ENCODE measurements at places on chromosomes 2 and 18.

DNA sequence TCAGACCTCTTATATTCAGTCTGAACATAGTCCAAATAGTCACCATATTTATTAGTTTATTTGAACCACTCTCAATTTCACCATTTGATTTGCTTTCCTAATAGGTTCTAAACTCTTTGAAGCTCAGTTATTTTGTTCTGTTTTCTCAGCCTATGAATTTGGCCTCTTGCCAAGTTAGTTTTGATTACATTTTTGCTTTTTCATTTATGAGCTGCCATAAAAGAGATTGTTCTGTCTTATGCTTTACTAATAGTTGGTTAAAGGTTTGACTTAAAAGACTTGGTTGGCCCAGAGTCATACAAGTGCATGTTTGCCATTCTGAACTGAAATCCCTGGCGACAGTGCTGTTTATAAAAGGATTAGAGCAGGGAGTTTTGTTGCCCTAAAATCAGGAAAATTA is 85.9 kb upstream of the RANBP2 start:
- peak; percentile 55 for DNase-seq

DNA sequence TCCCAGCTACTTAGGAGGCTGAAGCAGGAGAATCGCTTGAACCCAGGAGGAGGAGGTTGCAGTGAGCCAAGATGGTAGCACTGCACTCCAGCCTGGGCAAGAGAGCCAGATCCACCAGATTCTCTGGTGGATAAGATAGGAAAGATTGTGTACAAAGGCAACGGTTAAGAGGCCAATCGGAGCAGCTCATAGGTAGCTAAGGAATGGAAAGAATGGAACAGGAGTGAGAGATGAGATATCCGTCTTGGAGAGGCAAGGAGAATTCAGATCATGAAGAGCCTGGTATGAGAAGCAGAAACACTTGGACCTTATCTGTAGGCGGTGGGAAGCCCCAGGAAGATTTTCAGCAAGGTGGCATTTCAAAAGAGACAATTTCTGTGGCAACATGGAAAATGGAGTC is 27.1 kb downstream of the TTR start:
- no peak for DNase-seq

GRCh38 chr18:12904012-12904516 is 20.0 kb upstream of the PTPN2 start:
- no peak for DNase-seq

DNA sequence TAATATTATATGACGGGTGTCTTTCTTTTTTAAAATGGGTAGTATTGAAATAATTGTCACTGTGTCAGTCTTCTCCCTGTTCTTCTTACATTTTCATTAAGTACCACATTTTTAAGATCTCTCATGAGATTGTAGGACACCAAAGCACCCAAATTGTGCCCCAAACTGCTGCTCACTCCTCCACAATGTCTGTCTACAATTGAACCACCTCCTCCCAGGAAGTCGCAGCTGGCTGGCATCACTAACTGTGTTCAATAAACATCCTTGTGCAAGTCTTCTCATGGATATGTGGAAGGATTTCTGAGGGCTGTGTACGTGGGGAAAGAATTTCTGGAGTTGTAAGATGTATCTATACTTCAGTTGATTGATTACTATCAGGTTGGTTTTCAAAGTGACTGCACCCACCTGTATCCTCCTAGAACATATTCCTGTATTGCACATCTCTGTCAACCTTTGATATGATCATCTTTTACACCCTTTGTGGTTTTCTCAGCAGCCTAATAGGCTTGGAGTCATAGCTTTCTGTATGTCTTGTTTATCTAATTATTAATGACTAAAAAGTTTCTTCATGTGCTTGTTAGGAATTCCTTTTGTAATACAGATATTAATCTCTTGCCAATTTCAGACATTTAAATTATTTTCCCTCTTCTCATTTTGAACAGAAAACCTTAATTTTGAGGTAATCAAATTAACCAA is 774.9 kb downstream of the RNF144A start:
- DNase-seq: no peak

GRCh38 chr18:4544142-4544541 is 89.0 kb upstream of the DLGAP1 start:
- no peak for DNase-seq

DNA sequence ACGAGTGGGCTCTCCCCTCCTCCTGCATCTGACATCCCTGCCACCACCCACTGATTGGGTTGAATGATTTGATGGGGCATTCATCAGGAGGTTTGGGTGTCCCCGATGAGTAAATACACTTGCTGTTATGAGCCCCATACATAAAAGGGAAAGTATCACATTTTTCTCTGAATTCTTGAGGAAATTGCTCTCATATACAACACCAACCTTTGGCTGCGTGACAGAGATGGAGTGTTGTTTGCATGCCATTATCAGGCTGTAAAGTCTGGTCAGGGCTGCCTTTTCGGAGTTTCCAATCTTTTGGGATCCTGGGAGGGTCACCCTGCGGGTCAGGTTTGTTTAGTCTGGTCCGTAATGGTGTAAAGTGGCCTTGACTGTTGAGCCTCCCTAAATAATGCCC is 227.9 kb upstream of the SPRED2 start:
- no peak for DNase-seq

DNA sequence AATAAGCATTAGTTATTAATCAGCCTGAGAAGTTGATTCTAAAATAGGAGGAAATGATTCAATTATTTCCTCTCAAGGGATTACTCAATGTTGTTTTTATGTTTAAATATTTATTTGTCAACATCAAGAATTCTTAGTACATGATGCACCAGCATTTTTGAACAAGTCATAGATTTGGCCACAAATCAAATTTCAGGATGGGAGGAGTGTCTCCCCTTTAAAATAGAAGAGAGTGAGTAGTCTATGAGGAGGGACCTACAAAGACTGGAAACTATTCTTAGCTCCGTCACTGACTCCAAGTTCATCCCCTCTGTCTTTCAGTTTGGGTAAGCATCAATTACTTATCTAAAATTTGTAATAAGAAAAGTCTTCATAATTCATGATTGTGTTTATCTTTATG is 18.6 kb upstream of the IL18R1 start:
- DNase-seq: no peak

DNA sequence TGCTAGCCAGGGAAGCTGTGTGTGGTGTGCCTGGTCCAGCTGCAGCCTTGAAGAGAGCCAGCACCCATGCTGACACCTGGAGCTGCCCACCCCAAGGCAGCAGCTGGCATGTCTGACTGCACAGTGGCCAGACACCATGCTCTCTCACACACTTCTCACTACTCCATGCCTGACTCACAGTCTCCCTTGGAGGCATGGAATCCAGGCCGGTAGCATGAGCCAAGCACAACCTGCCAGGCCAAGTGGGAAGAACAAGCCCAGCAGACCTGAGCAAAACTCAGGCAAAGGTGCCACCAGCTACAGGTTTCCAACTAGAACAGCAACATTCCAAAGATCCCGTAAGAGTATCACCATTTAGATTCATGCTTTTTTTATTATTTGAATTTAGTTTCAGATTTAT is 625.3 kb upstream of the LRRTM4 start:
- no peak for DNase-seq

GRCh38 chr18:35467624-35468016 is 30.1 kb downstream of the INO80C start:
- DNase-seq: no peak

GRCh38 chr2:69642709-69643601 is 584 bp downstream of the AAK1 start:
- DNase-seq: no peak

DNA sequence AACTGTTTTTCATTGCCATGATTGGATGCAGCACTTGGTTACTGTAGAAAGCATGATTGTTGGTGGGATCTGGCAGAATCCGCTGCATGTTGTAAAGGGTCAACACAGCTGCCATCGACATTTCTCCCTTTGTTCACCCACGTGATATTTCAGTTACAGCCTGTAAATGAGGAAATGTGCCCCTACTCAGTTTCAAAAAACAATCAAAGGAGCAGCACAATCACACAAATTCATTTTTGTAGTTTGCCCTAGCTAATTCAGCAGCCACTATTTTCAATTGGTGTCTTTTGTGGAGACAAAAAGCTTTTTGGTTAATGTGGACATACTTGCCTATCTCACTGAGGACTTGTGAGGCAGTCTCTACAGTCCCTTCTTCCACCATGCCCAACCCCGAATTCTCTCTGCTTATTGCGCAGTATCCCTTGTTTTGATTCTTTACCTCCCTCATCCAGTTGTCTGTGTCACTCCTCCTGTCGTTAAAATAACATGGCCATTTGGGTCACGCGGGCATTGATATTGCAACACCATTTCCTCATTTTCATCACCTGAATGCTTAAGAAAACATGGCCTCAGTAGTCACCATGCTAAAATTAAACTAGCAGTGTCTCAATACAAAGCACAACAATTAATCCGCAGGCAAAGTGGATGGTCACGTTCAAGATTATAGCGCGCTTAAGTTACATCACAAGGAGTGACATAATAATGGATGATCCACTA is 6.4 kb upstream of the PROC start:
- no peak for DNase-seq

GRCh38 chr2:24409700-24410556 is 49.6 kb upstream of the ITSN2 start:
- peak; percentile 39 for DNase-seq

GRCh38 chr2:38215993-38216392 is 140.0 kb upstream of the CYP1B1 start:
- peak; percentile 61 for DNase-seq

- DNase-seq: no peak
Measured at GRCh38 chr2:38619458-38620164, 16.9 kb upstream of the HNRNPLL start.

GRCh38 chr2:162220368-162220767 is 22.9 kb downstream of the FAP start:
- DNase-seq: no peak

GRCh38 chr2:176114120-176114929 is 2.3 kb upstream of the HOXD10 start:
- DNase-seq: no peak

DNA sequence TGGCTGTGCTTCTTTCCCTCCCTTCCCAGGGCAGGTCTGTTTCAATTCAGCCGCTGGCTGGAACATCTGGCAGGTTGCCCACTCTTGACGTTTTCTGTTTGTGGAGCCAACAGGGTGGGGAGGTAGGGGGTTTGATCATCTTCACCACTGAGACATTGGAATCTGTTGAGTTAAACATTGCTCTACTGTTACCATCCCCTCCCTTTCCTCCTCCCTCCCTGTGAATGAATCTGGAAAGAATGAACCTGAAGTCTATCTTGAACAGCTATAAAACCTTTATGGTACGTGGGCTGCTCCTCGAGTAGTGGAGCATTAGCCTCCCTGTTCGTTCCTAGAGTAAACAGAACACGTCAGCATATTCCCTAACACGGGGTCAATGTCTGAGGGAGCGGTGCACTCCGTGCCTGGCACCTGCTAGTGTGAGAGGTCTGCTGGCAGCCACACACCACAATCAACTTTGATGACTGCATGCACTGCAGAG is 249.9 kb upstream of the RBBP8 start:
- peak; percentile 6 for DNase-seq

DNA sequence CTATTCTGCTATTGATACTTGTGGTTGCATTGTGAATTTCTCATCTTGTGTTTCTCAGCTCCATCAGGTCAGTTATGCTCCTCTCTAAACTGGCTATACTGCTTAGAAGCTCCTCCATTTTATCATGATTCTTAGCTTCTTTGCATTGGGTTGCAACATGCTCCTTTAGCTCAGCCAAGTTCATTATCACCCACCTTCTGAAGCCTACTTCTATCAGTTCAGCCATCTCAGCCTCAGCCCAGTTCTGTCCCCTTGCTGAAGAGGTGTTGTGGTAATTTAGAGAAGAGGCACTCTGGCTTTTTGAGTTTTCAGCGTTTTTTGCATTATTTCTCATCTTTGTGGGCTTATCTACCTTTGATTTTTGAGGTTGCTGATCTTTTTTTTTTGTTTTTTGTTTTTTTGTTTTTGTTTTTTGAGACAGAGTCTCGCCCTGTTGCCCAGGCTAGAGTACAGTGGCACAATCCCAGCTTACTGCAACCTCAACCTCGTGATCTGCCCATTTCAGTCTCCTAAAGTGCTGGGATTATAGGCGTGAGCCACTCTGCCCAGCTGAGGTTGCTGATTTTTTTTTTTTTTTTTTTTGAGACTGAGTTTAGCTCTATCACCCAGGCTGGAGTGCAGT is 36.0 kb downstream of the ANKRD12 start:
- no peak for DNase-seq

DNA sequence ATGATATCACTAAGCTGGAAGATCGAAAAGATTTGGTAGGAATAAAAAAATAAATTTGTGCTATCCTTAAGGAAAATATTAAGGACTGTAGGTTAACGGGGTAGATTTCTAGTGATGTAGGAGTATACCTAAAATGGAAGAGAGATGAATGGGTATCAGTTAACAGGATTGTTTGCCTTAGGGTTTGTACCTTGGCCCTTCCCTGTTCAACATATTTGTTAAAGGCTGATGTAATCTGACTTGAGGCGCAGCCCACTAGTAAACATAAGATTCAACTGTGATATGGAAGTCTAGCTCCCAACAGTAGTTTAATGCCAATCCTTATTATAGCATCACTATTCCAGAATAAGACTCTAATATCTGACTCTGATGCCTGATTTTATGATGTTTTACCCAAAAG is 685.2 kb downstream of the DCC start:
- peak; percentile 17 for DNase-seq

DNA sequence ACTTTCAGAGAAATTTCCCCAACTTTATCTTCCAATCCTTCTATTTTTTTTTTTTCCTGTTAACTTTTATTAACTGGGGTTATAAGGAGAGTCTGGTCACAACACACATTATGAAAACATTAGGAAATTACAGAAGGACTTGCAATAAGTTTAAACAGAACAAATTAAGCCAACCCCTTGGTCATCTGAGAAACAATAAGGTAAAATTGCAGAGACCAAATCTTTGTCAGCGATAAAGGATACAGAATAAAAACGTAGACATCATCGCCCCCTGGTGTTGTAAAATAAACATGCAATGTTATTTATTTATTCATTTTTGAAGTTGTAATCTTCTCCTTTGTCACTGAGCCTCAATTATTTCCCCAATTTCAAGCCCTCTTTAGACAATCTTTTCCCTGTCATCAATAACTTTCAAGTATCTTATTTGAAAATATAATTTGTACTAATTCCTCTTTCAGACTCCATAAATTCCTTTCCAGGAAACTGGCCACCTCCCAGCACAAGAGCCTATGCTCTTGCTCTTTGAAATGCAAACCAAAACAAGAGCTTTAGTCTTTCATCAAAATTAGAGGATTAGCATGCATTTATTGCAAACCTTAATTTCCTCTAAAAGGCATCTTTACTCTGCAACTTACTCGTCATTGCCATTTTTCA is 19.5 kb downstream of the G6PC2 start:
- DNase-seq: peak; percentile 14
